PC-9 (cell line): ENCODE measurements at places on chromosomes 6 and 20. TPM values are rescaled to one million over a fixed set of nuclear protein-coding genes. Genes with fewer than 3 reads are reported as not detected.
A peak's percentile ranks its signal among the peaks of the same experiment; 100 is the strongest.

DNA sequence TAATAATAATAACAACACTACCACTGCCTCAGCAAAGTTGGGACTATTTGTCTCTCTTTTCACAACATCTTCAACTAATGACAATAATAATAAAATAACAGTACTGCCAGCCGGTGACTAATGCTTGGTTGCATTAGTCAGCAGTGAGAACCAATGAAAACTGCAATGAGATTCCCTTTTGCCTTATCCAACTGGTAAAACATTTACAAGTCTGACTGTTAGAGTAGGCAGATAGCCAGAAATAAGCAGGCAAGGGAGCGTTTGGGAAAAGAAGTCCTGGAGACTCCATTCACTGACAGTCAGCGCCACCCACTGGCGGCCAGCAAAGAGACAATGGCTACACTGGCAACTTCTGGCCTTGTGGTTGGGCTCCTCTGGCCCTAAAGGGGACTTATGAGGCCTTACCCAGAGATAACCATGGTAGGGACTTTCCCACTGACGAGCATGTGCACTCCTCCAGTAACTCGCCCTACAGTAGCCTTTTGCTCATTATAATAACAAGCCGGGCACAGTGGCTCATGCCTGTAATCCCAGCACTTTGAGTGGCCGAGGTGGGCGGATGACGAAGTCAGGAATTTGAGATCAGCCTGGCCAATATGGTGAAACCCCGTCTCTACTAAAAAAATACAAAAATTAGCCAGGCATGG is 3.4 kb upstream of the NSFL1C start:
- peak; percentile 93 for DNase-seq
- H3K27me3 ChIP-seq, result no peaks in the 10 kb centered on the region
- H3K36me3 ChIP-seq, result 0 out of 2 replicates have a peak, but pooled peaks cover 6% of the 10 kb centered on the region

- no peaks in the 10 kb centered on the region for H3K4me1 ChIP-seq
- DNase-seq, result no peak
- H3K27ac ChIP-seq, result no peak overlapping the region
- no peak overlapping the region for H3K4me3 ChIP-seq
- H3K27me3 ChIP-seq, result no peaks in the 10 kb centered on the region
Measured at GRCh38 chr20:48750941-48751635, 76.7 kb downstream of the PREX1 start.

The TP53TG5 gene
- 0.23 TPM in 1 of 2 replicates, not detected in the other for total RNA-seq

The FOXC1 gene
- 16.2 and 18.6 TPM in 2 replicates for total RNA-seq

The SUMO4 gene
- total RNA-seq, result 1.8 TPM in 2 replicates
